ENCODE measurements at places on chromosomes 12 and 14.
A peak's percentile ranks its signal among the peaks of the same experiment; 100 is the strongest.

- H3K4me3 ChIP-seq: no peak overlapping the region
- H3K27ac ChIP-seq: no peak overlapping the region
- no peaks in the 10 kb centered on the region for H3K36me3 ChIP-seq
- peaks cover 3% of the 10 kb centered on the region for H3K4me1 ChIP-seq
- no peaks in the 10 kb centered on the region for H3K27me3 ChIP-seq
Measured at GRCh38 chr12:24232531-24232930, 283.1 kb upstream of the SOX5 start.

DNA sequence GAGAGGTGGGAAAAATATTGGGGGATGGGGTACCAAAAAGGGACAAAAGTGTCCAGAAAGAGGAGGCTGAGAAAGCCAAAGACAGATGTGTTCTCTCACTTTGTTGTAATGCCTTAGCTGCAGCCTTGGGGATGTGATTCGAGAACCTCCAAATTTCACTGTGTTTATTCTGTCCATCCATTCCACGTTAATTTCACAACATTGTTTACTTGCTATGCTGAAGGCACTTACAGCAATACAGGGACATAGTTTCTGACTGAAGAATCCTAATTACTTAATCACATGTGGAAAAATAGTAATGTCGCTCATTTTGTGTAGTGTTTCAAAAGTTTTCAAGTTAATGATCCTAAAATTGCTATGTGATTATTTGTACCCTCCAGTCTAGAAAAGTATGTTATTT is 146.2 kb upstream of the SLC38A2 start:
- H3K4me1 ChIP-seq: no peaks in the 10 kb centered on the region
- DNase-seq: no peak
- no peak overlapping the region for H3K27ac ChIP-seq
- no peaks in the 10 kb centered on the region for H3K27me3 ChIP-seq
- no peak overlapping the region for H3K4me3 ChIP-seq

- peaks cover 2% of the 10 kb centered on the region for H3K27me3 ChIP-seq
- H3K4me1 ChIP-seq: no peaks in the 10 kb centered on the region
- no peaks in the 10 kb centered on the region for H3K36me3 ChIP-seq
- no peak for DNase-seq
- H3K4me3 ChIP-seq: no peak overlapping the region
Measured at GRCh38 chr12:49974677-49975317, 2.0 kb downstream of the AQP6 start.

- peak; percentile 60 for DNase-seq
- peaks cover 23% of the 10 kb centered on the region for H3K4me1 ChIP-seq
- H3K27me3 ChIP-seq: no peaks in the 10 kb centered on the region
- no peak overlapping the region for H3K4me3 ChIP-seq
Measured at GRCh38 chr12:13087766-13088165, 15.7 kb downstream of the GSG1 start.

DNA sequence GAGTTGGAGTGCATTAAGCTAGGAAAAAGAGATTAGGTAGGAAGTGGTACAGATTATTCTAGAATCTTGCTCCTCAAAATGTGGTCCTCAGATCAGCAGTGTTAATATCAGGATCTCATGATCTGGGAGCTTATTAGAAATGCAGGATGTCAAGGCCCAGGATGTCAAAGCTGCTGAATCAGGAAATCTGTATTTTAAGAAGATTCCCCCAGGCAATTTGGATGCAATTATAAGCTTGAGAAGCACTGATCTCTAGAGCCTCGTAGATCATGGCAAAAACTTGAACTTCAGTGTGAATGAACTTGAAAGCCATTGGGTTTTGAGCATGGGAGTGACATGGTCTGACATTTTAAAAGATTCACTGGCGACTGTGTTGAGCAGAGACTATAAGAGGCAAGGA is 6.6 kb downstream of the NCAPD2 start:
- H3K27me3 ChIP-seq: no peaks in the 10 kb centered on the region
- H3K27ac ChIP-seq: no peak overlapping the region
- no peaks in the 10 kb centered on the region for H3K4me1 ChIP-seq
- peaks cover 14% of the 10 kb centered on the region for H3K36me3 ChIP-seq

DNA sequence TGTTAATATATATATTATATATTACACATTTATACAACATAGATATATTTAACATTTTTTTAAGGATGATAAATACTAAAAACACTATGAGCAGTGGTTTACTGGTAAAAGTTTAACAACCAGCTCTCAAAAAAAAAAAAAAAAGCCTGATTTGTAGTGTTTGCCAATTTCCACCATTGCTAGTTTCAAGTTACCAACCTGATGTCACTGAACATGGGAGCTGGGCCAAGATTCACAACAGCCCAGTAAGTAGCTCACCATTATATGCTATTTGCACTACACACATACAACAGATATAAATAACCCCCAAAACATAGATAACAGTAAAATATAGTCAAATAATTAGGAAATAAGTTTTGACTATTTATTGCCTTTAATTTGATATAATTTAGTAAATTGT is 28.9 kb upstream of the TMX1 start:
- no peak for DNase-seq
- H3K27me3 ChIP-seq: no peaks in the 10 kb centered on the region
- H3K4me3 ChIP-seq: no peak overlapping the region
- no peaks in the 10 kb centered on the region for H3K36me3 ChIP-seq
- H3K4me1 ChIP-seq: no peaks in the 10 kb centered on the region

- H3K4me3 ChIP-seq: no peak overlapping the region
- H3K27ac ChIP-seq: no peak overlapping the region
- no peaks in the 10 kb centered on the region for H3K36me3 ChIP-seq
Measured at GRCh38 chr12:123530668-123531067, 2.9 kb downstream of the RILPL1 start.

GRCh38 chr14:103695296-103696069 is 19.8 kb downstream of the XRCC3 start:
- peaks cover 36% of the 10 kb centered on the region for H3K36me3 ChIP-seq
- no peak for DNase-seq
- H3K27ac ChIP-seq: no peak overlapping the region
- no peak overlapping the region for H3K4me3 ChIP-seq

DNA sequence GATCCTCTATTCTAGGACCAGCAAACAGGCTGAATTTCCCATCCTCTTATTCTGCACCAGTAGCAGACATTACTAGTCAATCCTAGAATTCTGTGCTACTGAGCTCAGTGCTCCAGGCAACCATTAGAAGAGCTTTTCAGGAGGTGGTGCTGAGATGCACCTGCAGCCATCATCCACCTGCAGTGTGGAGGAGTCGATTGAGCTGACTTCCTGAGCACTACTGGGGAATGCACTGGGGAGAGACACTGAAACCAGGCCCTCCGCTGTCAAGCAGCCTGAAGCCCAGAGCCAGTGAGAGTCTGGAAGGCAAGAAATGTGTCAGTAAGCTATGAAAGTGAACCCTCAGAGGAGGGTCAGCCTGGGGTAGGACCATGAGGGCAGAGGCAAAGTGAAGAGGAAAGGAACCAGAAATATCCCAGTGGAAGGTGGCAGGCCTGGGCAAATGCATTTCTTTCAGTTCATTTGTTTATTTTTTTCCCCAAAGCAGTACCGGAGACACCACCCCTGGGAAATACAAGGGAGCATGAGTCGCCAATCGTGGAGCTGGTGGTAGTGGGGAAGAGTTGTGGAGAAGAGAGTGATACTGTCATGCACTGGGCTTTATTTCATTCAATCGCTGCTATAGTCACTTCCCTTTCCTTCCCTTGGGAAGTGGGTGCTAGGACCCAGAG is 23.0 kb upstream of the SERPINA4 start:
- no peaks in the 10 kb centered on the region for H3K27me3 ChIP-seq
- H3K36me3 ChIP-seq: no peaks in the 10 kb centered on the region
- no peak overlapping the region for H3K27ac ChIP-seq
- no peak for DNase-seq

DNA sequence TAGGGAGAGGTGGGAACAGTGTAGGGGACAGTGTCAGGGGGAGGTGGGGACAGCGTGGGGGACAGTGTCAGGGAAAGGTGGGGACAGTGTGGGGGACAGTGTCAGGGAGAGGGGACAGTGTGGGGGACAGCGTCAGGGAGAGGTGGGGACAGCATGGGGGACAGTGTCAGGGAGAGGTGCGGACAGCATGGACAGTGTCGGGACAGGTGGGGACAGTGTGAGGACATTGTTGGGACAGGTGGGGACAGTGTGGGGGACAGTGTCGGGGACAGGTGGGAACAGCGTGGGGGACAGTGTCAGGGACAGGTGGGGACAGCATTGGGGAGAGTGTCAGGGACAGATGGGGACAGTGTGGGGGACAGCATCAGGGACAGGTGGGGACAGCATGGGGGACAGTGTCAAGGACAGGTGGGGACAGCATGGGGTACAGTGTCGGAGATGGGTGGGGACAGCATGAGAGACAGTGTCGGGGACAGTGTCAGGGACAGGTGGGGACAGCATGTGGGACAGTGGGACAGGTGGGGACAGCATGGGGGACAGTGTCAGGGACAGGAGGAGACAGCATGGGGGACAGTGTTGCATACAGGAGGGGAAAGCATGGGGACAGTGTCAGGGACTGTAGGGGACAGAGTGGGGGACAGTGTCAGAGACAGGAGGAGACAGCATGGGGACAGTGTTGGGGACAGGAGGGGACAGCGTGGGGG is 139.0 kb downstream of the TMEM121 start:
- H3K36me3 ChIP-seq: no peaks in the 10 kb centered on the region
- no peak for DNase-seq
- H3K4me1 ChIP-seq: no peaks in the 10 kb centered on the region
- no peak overlapping the region for H3K4me3 ChIP-seq
- no peaks in the 10 kb centered on the region for H3K27me3 ChIP-seq
- H3K27ac ChIP-seq: no peak overlapping the region

- no peaks in the 10 kb centered on the region for H3K27me3 ChIP-seq
- H3K36me3 ChIP-seq: no peaks in the 10 kb centered on the region
- no peak for DNase-seq
- no peak overlapping the region for H3K27ac ChIP-seq
- no peak overlapping the region for H3K4me3 ChIP-seq
- no peaks in the 10 kb centered on the region for H3K4me1 ChIP-seq
Measured at GRCh38 chr14:60812987-60813386, 78.4 kb downstream of the MNAT1 start.

GRCh38 chr12:6635375-6635855 is 344 bp downstream of the LPAR5 start:
- no peak overlapping the region for H3K27ac ChIP-seq
- no peak for DNase-seq
- H3K36me3 ChIP-seq: no peaks in the 10 kb centered on the region
- no peak overlapping the region for H3K4me3 ChIP-seq
- H3K4me1 ChIP-seq: no peaks in the 10 kb centered on the region

- no peaks in the 10 kb centered on the region for H3K36me3 ChIP-seq
- DNase-seq: no peak
- H3K4me1 ChIP-seq: no peaks in the 10 kb centered on the region
- no peak overlapping the region for H3K4me3 ChIP-seq
- H3K27me3 ChIP-seq: no peaks in the 10 kb centered on the region
Measured at GRCh38 chr14:52166822-52167221, 98.0 kb upstream of the NID2 start.

DNA sequence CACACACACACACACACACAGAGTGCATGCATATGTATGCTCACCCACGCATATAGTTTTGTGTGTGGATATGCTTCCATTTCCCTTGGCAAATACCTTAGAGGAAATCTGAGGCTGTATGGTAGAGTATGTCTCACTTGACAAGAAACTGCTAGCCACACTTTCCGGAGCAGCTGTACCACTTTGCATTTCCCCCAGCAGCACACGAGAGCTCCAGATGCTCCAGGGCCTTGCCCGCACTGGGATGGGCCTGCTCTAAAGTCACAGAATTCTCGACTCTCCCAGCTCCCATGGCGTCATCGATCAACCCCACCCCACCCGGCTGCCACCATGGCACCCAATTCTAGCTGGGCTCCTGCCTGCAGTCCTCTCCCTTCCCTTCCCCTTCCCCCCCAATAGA is 21.9 kb downstream of the CLMN start:
- H3K4me3 ChIP-seq: no peak overlapping the region
- no peaks in the 10 kb centered on the region for H3K27me3 ChIP-seq
- no peaks in the 10 kb centered on the region for H3K36me3 ChIP-seq
- H3K27ac ChIP-seq: no peak overlapping the region
- DNase-seq: no peak

DNA sequence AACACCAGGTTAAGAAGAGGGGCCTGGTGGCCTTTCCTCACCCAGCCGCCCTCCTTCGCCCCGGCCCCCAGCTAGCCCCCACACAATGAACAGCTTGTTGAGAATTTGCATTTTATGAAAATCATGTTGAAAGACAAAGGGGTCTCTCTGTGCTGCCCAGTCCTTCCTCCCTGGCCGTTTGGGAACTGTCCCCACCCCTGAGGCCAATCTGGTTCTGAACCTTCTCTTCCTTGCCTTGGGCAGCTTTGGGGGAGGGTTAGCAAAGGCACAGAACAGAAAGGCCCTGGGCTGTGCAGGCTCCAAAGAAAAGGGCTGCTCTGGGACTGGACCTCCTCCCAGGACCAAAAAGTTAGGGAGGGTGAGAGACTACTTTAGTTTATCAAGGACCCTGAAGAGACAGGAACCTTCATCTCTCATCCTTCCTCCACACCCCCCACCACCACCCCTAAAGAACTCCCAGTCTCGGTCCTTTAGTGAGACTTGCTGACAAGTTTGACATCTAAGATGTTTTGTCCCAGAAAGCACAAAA is 1.3 kb downstream of the TAMALIN start:
- peaks cover 34% of the 10 kb centered on the region for H3K4me1 ChIP-seq
- H3K36me3 ChIP-seq: no peaks in the 10 kb centered on the region
- peaks cover 43% of the 10 kb centered on the region for H3K27me3 ChIP-seq
- no peak overlapping the region for H3K4me3 ChIP-seq

DNA sequence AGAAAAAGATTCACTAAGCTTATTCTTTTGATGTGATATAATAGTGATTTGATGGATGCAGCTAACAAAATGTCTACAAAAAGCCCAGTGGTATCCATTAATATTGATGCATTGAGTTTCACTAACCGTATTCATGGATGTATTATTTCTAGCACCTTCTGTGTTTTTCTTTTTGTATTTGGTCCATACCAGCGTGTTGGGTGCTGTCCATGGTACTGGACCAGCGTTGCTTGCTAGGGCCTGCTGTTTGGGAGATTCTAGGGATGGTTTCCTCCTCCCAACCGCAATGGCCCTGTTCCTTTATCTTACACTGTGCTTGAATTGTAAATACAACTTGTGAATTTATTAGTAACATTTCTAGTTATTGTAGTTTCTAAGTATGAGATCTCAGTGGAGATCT is 31.7 kb downstream of the ANO4 start:
- DNase-seq: peak; percentile 72
- no peaks in the 10 kb centered on the region for H3K36me3 ChIP-seq
- H3K4me3 ChIP-seq: no peak overlapping the region
- H3K27me3 ChIP-seq: no peaks in the 10 kb centered on the region
- H3K4me1 ChIP-seq: no peaks in the 10 kb centered on the region
